Naive thymus-derived CD8-positive, alpha-beta T cell (primary cell): ENCODE measurements at places on chromosomes 6 and 20. TPM values are rescaled to one million over a fixed set of nuclear protein-coding genes. Genes with fewer than 3 reads are reported as not detected.

- no peak for DNase-seq
Observed at GRCh38 chr6:4939241-4939640, 64.6 kb downstream of the RPP40 start.

The MOG gene
- polyA plus RNA-seq: not detected

The C6orf163 gene
- 0.23 TPM for polyA plus RNA-seq

- DNase-seq: peak; percentile 38
Observed at GRCh38 chr6:106525882-106526275, 103.4 kb downstream of the RTN4IP1 start.
